ENCODE measurements at places on chromosomes 5 and 9.

DNA sequence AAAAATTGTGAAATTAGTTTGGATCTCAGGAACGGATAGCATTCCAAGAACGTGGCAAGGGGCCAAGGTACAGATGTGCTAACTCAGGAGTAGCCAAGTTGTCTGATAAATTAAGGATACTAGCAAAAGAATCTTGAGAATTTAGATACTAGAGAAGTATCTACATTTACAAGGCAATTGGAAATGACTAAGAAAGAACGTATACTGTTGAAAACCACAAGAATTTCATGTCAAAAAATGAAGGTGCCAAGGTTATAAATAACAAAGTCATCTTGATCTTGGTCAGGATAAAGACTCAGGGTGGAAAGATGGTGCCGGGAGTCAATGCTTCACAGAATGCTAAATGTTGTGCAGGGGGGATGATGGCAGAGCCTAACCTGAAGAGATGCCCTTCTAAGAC is 19.2 kb downstream of the CAPSL start:
- no peak for DNase-seq

- no peak for DNase-seq
Observed at GRCh38 chr9:109289186-109289585, 31.7 kb downstream of the EPB41L4B start.

DNA sequence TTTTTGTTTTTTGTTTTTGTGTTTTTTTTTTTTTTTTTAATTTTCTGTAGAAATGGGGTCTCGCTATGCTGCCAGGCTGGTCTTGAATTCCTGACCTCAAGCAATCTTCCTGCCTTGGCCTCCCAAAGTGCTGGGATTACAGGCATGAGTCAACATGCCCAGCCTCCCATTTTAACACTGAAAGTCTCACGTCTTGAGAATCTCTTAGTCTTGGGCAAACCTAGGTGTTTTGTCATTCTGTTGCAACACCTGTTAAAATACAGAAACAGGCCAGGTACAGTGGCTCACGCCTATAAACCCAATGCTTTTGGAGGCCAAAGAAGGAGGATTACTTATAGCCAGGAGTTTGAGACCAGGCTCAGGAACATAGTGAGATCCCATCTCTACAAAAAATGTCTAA is 599.0 kb downstream of the TLR4 start:
- DNase-seq: no peak

GRCh38 chr9:5931657-5932056 is 41.0 kb downstream of the MLANA start:
- no peak for DNase-seq

DNA sequence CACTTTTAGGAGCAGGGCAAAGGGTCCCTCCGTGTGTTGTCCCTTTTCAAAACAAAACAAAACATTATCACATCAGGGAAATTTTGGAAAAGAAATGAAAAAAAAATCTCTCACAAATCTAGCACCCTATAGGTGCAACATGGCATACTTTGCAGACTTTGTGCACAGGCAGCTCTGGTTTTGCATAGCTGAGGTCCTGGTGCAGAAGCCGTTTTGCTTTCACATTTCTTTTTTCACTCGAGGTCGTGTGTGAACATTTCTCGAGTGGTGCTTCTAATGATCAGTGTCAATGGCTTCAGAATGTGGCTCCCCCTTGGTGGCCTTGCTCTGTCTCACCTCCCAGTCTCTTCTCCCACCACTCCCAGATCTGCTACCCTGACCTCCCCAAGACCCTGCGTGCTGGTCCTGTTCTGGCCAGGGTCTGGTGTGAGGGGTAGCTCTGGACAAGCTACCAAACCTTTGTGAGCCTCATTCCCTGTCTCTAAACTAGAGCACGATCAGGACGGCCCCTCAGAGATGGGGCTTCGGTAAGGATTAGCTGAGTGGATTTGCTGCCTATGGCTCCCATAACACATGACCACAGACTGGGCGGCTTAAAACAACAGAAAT is 258.0 kb downstream of the NSG2 start:
- DNase-seq: no peak
